Midbrain (tissue), 1 donor: ENCODE measurements at places on chromosomes 1 and 21.

- no peak for DNase-seq
Observed at GRCh38 chr1:13826009-13826408, 126.0 kb downstream of the PRDM2 start.

DNA sequence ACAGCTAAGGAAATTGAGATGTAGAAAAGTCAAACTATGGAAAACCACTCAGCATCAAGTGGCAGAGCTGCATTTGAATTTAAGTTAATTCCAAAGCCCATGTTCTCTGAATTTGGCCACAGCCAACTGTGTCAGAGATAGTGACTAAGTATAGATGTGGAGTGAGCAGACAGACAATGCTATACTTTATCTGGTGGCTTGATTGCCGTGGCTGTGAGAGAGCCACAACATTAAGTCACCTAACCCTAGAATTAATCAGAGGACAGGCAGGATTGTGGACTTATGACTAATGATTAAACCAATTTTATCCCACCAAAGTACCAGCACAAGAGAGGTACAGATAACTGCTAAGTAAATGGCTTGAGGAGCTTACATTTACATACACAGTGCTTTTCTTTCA is 209.8 kb downstream of the TPR start:
- no peak for DNase-seq

DNA sequence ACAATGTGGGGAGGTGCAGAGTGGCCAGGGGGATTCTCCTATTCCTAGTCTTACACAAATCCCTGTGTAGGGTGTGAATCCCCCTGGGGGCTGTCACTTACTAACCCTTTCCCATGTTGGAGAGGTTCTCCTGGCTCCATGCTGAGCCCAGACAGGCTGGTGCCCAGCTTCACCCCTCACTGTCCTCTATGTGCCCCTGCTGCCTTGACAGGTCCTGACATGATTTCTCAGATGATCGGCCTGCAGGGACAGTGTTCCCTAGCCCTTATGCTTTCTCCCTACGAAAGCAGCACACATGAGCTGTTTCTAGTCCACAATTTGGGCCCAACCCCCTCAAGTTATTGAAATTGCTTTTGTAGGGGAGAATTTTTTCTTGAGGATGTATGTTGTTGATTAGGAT is 68.9 kb upstream of the FAM78B start:
- DNase-seq, result no peak

DNA sequence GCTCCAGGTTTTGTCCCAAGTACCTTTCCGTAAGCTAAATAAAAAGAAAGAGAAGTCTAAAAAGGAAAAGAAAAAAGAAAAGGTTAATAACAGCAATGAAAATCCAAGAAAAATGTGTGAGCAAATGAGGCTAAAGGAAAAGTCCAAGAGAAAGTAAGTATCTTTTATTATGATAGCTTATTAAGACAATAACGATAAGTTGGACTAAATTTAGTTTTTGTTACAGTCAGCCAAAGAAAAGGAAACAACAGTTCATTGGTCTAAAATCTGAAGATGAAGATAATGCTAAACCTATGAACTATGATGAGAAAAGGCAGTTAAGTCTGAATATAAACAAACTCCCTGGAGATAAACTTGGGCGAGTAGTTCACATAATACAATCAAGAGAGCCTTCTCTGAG is 31.5 kb downstream of the BRDT start:
- no peak for DNase-seq

- no peak for DNase-seq
Observed at GRCh38 chr1:198647055-198647454, 8.2 kb downstream of the PTPRC start.

DNA sequence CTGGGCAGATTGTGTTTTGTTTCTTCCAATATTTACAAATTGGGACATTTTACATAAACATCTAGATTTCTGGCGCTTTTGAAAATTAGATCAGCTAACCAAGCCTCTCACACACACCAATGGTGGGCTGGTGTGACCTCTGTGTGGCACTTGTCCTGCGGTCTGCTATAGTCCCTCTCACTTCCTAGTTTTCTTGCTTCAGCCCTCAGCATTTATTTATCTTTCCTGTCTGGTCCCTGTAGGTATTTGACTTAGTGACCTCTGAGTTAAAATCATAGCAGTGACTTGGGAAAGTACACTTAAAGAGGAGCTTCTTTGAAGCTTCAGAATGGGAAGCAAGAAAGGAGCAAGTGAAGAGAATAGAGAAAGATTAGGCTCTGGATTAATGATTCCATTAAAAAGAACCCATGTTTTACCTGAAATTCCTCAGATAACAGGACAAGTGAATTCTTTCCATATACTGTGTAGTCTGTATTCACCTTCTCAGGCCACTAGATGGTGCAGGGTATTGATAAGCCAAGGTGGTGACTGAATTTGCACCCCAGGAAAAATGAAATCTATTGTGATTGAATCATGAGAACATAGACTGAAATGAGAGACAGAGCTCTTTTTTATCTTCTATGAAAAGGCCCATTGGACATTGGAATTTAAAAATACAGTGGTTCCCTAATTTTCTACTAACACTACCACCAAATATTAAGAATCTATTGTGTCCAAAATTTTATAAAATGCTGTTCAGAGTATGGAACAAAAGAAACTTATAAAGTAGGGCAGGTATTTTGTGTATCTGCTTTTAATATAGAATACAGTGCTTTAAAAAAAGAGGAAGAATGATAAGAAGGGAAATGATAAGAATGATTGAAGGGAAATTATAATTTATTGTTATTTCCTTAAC is 7.1 kb upstream of the DIPK1A start:
- DNase-seq, result no peak

DNA sequence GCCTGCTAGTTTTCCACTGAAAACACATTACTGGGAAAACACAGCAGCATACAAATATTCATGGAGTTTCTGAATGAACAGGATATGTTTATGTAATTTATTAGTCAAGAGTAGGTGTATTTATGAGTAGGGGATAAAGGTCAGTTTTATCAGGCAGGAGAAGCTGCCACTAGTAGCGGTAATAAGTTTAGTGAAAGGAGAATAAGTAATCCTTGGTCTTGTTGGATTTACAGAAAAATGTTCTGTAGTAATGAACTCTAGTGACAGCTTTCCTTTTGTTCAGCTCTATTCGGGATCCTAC is 1.2 kb downstream of the MAST2 start:
- DNase-seq, result no peak

DNA sequence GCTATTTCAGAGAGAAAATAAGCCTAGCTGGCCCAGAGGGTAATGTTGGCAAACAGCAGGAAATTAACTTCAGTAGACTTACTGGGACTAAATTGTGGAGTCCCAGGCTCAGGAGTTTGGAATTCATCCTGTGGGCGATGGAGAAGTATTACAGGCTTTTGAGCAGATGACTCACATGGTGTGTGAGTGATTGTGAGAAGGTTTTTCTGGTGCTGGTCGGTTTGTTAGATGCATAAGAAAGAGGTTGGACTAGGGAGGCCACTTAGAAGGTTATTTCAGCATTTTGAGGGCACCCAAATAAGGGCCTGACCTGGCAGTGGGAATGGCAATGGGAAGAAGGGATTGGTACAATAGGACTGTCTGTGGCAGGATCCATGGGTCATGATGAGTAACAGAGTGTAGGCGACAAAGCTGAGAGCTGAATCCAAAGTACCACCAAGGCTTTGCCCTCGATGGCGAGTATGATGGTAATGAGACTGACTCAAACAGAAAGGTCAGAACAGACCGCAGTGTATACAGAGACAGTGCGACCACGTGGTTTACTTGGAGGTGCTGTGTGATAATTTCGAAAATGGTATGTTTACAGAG is 69.2 kb upstream of the KIF26B start:
- DNase-seq, result no peak

DNA sequence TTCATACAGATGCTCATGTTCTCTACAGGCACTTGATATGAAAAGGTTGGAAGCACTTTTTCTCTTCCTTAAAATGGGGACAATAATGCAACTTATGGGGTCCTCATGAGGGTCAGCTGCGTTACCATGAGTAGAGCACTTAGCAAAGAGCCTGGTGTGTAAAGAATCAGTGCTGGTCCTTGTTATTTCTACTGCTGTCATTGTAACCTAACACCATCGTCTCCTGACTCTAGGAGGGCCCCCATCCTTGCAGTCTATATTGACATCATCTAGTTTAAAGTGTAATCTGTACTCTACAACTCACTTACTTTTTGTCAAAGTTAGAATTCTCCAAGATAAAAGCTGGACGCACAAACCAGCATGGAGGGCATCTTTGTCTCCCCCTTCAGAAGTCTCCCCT is 2.4 kb downstream of the CAPN9 start:
- no peak for DNase-seq

- DNase-seq, result no peak
Observed at GRCh38 chr1:156150333-156151011, 2.9 kb upstream of the SEMA4A start.

DNA sequence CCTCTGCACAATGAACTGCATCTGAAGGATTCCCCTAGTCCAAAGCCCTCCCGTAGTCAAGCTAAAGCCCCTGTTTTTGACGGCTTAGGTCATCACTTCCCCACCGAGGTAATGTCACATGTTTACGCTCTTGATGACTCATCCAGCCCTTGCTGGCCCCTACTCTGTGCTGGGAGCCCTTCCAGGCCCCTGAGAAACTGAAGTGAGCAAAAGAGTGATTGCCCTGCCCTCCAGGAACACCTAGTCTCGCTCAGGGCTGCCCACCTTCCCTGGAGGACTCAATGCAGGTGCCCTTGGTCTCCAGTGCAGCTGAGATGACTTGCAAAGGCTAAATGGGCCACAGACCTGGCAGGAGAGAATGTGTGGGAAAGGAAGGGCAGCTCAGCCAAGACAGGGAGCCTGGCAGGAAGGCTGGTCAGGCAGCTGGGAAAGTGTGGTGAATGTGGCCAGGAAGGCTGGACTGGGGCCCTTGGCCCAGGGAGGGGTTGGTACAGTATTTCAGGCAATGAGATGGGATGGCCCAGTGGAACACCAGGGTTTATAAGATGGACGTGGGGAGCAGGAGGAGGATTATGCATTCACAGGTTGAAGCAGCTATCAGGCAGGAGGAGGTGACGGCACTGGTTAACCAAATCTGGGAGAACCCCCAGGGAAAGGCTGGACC is 345.6 kb downstream of the NPHP4 start:
- DNase-seq, result no peak

DNA sequence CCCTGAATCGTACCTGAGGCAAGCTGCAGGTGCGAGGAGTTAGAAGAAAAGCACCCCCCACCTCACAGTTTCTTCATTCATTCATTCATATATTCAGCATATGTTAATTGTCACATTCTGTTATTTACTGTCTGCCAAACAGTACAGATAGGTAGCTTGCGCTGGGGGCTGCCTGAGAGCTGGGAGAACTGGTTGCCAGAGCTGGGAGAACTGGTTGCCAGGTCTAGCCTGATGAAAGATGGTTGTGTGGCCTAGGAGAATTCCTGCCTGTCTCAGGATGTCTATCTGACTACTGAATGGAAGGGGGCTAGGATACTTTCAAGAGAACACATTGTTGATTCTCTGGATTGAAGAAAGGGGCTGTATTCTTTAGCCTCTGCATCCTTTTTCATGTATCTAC is 225.9 kb upstream of the POU3F1 start:
- no peak for DNase-seq

DNA sequence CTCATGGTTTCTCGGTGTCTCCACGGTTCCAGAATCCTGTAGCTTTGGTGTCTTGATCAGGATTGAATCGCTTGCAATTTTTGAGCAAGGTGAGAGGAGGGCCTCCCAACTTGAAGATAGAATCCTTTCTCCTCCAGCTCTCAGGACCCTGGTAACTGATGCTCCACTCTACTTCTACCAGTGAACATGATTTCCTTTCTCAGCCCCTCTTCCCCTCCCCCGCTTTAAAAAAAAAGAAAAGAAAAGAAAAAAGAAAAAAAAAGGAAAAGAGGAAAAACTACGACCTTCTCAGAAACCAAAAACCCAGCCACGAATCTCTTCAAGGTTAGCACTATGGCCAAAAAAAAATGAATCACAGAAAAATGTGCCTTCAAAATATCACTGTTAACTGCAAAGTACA is 1.2 kb downstream of the ARHGEF11 start:
- no peak for DNase-seq

GRCh38 chr1:170720661-170721060 is 56.7 kb downstream of the PRRX1 start:
- DNase-seq, result no peak

GRCh38 chr1:25710583-25711347 is 89.2 kb upstream of the SELENON start:
- no peak for DNase-seq

- DNase-seq, result no peak
Observed at GRCh38 chr1:19007491-19008441, 51.3 kb upstream of the IFFO2 start.

DNA sequence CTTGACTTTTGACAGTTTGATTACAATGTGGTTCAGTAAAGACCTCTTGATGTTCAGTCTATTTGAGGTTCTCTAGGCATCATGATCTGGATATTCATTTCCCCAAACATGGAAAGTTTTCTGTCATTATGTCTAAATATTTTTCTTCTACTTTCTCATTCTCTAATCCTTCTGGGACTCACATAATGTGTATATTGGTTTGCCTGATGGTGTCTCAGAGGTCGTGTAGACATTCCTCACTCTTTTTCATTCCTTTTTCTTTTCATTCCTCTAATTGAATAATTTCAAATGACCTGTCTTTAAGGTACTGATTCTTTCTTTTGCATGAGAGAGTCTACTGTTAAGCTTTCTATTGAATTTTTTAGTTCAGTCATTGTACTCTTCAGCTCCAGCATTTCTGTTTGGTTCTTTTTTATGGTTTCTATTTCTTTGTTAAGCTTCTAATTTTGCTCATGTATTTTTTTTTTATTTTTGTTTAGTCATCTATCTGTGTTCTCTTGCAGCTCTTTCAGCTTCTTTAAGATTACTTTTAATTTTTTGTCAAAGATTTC is 158.4 kb downstream of the GDAP2 start:
- no peak for DNase-seq

- no peak for DNase-seq
Observed at GRCh38 chr1:167268347-167268787, 47.7 kb downstream of the POU2F1 start.

DNA sequence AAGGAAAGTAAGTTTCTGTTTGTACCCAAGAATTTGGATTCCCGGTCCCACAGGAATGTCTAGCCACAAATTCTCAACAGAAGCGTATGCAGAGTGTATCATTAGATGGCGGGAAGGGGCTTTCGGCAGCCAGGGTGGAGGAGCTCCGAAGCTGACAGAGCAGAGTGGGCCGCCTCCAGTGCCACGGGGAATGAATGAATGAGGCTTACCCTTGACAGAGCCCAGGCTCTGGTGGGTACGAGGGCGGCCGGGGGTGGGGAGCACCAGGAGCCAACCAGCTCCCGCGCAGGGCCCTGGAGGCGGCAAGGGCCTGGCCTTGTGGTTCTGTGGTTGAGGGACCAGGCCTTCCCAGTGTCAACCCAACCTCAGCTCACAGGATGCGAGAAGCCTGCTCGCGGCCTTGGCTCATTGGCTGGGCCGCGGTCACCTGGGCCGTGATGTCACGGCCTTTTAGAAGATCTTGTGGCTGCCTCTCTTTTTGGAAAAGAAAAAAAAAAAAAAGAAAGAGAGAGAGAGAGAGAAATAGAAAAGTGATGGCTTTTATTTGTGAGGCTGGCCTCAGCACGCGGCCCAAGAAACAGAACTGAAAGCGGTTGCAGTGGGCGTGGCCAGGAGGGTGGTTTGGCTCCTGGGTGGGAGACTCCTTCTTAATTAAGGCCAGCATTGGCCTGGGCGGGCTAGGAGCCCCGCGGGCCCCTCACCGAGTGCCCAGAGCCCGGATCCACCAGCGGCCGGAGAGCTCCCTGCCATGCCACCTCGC is 34.9 kb upstream of the RUNX3 start:
- DNase-seq, result no peak
